CD4-positive, alpha-beta T cell treated with Interleukin-17A for 1 hour (primary cell): ENCODE measurements at places on chromosomes 13 and 19.

- no peak for DNase-seq
Measured at GRCh38 chr13:107351305-107351704, 783.4 kb upstream of the ARGLU1 start.

DNA sequence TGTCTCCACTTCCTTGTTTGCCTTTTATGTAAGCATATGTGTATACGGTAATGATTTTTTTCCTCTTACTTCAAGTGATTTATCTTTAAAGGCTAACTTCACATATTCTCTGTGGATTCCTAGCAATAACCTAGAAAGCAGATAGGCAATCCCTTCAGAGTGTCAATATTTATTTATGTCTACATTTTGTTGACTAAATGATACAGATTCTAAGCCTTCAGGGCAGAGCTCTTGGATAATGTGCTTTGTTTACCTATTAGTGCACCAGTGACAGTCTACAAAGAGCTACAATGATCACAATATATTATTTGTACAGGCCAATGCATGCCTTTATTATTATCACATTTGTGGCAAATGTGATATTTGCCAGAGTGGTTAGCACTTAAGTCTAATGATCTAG lies 406.2 kb downstream of the EFNB2 start:
- DNase-seq: no peak

DNA sequence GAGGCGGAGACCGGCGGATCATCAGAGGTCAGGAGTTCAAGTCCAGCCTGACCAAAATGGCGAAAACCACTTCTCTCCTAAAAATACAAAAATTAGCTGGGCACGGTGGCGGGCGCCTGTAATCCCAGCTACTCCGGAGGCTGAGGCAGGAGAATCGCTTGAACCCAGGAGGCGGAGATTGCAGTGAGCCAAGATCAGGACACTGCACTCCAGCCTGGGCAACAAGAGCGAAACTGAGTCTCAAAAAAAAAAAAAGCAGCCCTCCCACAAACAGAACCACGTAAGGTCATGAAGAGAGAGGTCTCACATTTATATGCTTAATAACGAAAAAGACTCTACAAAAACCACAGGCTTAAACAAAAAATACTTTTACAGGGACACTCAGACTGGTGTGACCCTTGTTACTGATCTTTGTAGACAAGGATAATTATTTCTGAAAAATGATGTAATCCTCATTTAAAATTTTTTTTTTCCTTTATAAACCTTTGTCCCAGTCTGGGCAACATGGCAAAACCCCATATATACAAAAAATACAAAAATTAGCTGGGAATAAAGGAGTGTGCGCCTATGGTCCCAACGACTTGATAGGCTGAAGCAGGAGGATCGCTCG lies 909 bp upstream of the ZNF77 start:
- no peak for DNase-seq

DNA sequence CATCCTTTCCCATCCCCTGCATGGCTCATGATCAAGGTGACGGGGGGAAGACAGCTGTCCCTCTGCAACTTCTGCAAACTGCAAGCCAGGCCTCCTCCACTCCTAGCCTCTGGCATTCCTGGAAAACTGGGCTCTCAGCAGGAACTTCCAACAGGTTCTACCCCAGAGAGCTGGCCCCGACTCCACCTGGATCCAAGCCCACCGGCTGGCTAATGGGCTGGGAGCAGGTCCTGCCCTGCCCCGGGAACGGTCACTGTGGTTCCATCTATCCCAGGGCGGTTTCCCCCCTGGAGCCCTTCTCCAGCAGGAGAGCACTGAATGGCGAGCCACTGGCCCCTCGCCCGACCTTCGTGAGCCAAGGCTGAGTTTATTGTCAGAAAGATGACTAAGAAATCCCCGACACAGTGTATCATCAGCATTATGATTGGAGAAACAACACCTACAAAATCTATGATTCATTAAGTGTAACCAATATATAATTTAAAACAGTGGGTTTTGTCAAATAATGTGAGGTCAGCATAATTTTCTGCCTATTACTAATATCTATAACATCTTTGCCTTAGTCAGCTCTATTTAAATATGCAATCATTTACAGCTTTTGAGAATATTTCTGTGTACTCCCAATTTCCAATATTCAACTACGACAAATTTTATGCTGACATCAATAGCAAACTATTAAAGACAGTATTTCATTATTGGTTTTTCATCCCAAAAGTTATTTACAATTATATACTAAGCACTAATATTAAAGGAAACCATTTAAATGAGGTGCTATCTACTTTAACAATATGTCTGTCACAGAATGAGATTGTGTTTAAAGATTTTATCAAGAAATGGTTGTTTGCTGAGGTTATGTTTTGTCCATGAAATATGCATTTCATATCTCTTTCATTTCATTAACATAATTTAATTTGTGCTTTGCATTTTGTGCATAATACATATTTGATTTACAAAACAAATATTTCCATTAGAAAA lies 133.0 kb downstream of the URI1 start:
- no peak for DNase-seq

GRCh38 chr19:49106648-49107135 lies 7.5 kb upstream of the LIN7B start:
- peak; percentile 69 for DNase-seq

GRCh38 chr13:32443111-32443510 lies 15.2 kb upstream of the N4BP2L1 start:
- DNase-seq: peak; percentile 62

GRCh38 chr19:5255602-5256231 lies 84.9 kb downstream of the PTPRS start:
- DNase-seq: no peak

GRCh38 chr13:33644581-33645543 lies 173.1 kb upstream of the RFC3 start:
- DNase-seq: no peak

DNA sequence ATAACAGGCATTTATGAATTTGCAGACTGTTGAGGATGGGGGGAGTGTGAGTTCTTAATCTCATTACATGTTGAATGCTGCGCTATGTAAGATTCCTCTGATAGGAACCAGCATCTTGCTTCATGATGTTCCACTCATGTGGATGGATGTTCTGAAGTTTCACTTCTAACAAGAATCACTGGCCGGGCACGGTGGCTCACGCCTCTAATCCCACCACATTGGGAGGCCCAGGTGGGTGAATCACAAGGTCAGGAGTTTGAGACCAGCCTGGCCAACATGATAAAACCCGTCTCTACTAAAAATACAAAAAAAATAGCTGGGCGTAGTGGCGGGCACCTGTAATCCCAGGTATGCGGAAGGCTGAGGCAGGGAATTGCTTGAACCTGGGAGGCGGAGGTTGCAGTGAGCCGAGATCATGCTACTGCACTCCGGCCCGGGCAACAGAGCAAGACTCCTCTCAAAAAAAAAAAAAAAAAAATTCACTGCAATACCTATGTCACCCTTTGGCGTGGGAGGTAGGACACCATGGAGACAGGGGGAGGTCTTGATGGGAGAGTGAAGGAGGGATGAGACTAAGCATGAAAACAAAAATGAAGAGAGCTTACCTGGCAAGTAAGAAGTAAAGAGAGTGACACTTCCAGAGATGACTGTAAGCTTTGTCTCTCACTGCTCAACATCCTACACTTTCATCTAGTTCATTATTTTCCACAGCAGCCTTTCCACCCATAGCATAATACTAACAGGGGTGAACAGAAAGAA lies 133.0 kb downstream of the DCT start:
- no peak for DNase-seq

GRCh38 chr13:35720290-35720689 lies 243.8 kb upstream of the MAB21L1 start:
- DNase-seq: no peak

DNA sequence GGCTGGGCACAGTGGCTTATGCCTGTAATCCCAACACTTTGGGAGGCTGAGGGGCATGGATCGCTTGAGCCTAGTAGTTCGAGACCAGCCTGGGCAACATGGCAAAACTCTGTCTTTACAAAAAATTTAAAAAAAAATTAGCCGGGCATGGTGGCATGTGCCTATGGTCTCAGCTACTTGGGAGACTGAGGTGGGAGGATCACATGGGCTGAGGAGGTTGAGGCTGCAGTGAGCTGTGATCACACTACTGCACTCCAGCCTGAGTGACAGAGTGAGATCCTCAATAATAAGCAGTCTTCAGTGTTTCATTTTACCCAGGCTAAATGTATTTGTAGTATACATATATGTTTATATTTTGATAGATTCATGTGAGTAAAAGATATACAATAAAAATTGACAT lies 85.0 kb downstream of the GGACT start:
- DNase-seq: no peak

GRCh38 chr13:73040968-73041596 lies 17.7 kb upstream of the KLF5 start:
- DNase-seq: no peak

GRCh38 chr13:65965501-65965900 lies 1264.6 kb downstream of the PCDH9 start:
- DNase-seq: no peak

GRCh38 chr19:21705393-21705792 lies 62.0 kb downstream of the ZNF100 start:
- DNase-seq: no peak

GRCh38 chr19:8386990-8387389 lies 3.2 kb upstream of the RAB11B start:
- no peak for DNase-seq

GRCh38 chr13:98172590-98173422 lies 4.3 kb downstream of the RNF113B start:
- DNase-seq: no peak

GRCh38 chr13:79966493-79966895 lies 374.4 kb downstream of the SPRY2 start:
- no peak for DNase-seq

- DNase-seq: no peak
Measured at GRCh38 chr13:77430377-77430951, 103.6 kb upstream of the MYCBP2 start.

- DNase-seq: peak; percentile 9
Measured at GRCh38 chr13:19601749-19602725, 31.4 kb upstream of the MPHOSPH8 start.

GRCh38 chr13:80665792-80666333 lies 324.9 kb upstream of the SPRY2 start:
- DNase-seq: no peak

GRCh38 chr13:48594096-48594815 lies 59.5 kb upstream of the CYSLTR2 start:
- DNase-seq: no peak

DNA sequence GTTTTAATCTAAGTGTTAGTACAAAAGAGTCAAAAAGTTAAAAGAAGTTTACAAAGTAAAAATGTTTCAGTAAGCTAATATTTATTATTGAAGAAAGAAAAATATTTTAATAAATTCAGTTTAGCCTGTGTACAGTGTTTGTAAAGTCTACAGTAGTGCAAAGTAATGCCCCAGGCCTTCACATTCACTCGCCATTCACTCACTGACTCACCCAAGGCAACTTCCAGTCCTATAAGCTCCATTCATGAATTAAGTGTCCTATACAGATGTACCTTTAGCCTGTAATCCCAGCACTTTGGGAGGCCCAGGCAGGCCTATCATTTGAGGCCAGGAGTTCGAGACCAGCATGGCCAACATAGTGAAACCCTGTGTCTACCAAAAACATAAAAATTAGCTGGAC lies 24.1 kb upstream of the AKAP11 start:
- DNase-seq: no peak

DNA sequence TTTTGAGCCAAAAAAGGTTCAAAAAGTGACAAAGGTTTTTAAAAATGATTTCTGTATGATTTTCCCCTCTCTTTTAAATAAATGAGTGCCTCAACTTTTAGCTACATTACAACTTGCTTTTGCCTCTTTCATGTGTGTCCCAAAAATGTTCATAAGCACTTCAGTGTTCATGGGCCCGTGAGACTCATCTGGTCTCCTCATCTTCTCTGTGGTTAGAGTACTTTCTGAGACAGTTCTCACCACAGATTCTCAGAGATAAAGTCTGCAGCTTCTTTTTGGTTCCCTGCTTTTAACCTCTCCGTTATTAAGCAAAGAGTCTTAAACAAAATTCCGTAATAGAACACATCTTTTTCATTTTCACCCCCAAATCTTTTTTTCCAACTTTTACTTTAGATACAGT lies 156.9 kb downstream of the DLEU7 start:
- DNase-seq: peak; percentile 8

- DNase-seq: no peak
Measured at GRCh38 chr19:7421941-7422744, 66.7 kb downstream of the PEX11G start.

GRCh38 chr19:45216667-45217066 lies 28.5 kb downstream of the EXOC3L2 start:
- no peak for DNase-seq

DNA sequence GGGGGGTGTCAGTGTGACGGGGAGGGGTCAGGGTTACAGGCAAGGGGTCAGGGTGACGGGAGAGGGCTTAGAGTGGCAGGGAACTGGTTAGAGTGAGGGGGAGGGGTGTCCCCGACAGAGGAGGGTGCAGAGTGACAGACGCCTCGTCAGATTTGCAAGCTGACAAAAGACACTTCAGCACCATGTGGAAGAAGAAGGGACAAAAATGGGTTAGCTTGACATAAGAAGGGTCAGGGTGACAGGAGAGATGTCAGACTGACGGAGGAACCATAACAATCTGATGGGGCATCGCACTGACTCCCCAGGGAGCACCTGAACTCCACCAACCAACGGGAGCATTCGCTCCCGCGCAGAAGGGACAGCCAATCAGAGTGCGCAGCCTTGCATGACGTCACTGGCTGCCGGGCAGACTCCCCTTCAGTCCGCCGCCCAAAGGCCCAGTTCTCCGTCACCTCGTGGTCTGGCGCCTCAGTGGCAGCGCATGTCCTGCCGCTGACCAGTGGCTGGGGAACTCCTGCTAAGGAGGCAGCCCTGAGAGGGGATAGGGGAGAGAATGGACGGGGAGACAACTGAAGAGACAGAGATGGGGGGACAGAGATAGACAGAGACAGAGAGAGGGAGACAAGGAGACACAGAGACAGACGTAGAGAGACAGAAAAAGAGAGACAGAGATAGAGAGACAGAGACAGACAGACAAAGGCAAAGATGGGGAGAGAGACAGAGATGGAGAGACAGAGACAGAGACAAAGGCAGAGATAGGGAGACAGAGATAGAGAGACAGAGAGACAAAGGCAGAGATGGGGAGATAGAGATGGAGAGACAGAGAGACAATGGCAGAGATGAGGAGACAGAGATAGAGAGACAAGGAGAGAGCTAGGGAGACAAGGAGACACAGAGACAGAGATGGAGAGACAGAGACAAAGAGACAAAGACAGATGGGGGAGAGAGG lies 30.2 kb downstream of the C19orf81 start:
- DNase-seq: peak; percentile 80

GRCh38 chr13:93963266-93964145 lies 516.0 kb downstream of the DCT start:
- no peak for DNase-seq

- peak; percentile 83 for DNase-seq
Measured at GRCh38 chr19:1279782-1280341, 4.5 kb downstream of the FAM174C start.
